NCI-H1048 (cell line): ENCODE measurements at places on chromosomes 16 and 17.

DNA sequence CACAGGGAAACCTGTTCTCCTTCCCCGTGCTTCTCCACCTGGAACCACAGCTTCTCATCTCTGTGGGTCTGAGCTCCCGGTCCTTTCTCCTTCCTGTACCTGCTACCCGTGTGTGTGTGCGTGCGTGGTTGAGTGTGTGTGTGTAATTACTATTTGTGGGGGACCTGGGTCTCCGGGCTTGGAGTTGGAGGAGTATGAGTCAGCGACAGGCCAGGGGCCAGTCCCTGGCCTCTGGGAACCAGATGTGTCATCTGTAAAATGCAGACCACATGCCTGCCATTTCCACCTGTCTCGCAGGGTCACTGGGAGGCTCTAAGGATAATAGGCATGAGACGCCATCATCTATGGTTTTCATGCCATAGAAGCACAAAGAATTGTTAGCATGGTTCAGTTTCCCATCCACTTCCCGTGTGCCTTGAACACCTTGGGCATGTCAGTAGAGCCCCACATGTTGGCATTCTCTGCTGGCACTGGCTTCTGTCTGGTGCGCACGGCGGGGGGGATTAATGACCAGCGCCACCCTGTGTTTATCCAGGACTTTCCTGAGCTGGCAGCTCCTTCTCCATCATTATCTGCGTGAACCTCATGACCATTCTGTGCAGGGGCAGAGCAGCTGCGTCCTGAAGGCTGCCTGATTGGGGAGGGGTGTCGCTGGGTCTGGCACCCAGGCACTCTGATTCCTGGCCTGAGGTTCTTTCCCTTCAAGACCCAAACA lies 1.5 kb downstream of the ZNF205 start:
- no peak for DNase-seq

DNA sequence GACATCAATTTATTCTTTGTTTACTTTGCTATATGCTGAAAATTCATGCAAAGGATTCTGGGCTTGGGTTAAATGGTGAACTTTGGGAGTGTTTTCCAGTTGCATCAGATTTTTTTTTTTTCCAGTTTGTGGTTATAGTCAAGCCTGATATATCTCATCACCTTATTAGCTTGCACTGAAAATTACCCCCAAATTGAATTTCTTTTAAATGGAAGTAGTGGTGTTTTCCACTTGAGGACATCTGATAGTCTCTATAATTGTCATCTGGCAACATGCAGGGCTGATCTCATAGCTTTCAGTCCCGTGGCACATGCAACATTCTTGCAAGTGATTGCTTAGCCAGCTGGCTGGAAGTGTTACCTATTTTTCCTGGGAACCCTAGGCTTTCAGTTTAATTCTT lies 4.7 kb upstream of the KRTAP3-1 start:
- no peak for DNase-seq

GRCh38 chr17:36608794-36609497 lies 7.6 kb downstream of the MRM1 start:
- no peak for DNase-seq

- DNase-seq, result no peak
Measured at GRCh38 chr17:80529904-80530292, 14.7 kb upstream of the RPTOR start.

DNA sequence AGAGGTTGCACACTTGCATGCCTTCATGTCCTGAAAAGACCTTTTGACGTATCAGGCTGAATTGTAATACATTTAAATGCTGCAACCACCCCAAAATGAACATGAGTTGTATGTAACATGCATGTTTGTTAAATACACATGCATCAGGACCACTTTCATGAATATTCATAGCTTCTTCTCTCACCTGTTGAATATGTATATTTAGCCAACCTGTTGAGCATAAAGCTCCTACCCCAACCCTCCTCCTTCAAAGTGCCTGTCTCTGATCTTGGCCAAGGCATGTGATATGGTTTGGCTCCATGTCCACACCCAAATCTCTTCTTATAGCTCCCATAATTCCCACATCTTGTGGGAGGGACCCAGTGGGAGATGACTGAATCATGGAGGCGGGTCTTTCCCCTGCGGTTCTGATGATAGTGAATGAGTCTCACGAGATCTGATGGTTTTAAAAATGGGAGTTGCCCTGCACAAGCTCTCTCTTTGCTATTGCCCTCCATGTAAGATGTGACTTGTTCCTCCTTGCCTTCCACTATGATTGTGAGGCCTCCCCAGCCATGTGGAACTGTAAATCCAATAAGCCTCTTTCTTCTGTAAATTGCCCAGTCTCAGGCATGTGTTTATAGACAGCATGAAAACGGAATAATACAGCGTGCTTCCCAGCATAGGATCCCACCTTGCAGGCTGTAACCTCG lies 3.8 kb upstream of the CRYM start:
- no peak for DNase-seq

DNA sequence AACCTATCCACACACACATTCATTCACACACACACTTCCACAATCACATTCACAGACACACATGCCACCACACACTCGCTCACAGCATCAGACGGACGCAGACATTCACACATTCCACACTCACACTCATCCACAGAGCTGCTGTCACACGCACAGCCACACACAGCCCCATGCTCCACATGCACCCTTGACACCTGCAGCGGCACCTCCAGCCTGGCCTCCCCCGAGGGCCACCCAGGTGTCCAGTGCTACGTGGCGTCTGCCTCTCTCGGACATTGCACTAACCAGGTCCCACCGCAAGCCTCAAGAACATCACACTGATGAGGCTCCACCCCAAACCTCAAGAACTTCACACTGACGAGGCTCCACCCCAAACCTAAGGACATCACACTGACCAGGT lies 155.2 kb downstream of the RBFOX3 start:
- DNase-seq, result no peak

DNA sequence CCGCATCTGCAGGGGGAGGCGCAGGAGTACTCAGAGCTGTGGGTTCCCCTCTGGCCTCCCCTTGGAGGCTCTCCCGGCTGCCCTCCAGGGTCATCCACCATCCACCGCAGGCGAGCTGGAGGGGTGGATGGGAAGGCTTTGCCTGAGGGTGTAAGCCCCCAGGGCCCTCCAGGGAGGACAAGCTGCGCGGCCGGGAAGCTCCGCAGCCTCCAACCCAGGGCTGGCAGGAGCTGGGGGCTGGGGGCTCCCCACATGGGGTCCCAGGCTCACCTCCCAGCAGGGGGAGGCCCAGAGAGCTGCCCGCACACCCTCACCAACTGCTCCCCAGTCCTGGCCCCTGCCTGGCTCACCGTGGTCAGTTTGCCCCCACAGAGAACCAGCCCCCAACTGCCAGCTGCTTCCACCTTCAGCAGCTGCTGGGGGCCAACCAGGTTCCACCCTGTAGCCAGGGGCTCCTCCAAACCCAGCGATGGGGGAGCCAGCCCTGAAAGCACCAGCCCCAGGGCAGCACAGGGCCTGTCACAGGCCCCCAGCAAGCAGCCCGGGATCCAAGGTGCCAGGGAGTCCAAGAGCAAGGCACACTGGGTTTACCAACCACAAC lies 19.8 kb upstream of the CHMP6 start:
- DNase-seq, result no peak

GRCh38 chr16:67931712-67932461 lies at the start of gene CTRL:
Gene CTRL, minus strand, starts transcription at chr16:67931862. Its CDS starts 10 bp downstream, at chr16:67931852.
- DNase-seq, result no peak

GRCh38 chr16:57720142-57720575 lies 15.4 kb upstream of the KATNB1 start:
- no peak for DNase-seq
